CD4-positive, alpha-beta T cell treated with Interleukin-4 for 1 hour (primary cell): ENCODE measurements at places on chromosomes 1 and 21.

DNA sequence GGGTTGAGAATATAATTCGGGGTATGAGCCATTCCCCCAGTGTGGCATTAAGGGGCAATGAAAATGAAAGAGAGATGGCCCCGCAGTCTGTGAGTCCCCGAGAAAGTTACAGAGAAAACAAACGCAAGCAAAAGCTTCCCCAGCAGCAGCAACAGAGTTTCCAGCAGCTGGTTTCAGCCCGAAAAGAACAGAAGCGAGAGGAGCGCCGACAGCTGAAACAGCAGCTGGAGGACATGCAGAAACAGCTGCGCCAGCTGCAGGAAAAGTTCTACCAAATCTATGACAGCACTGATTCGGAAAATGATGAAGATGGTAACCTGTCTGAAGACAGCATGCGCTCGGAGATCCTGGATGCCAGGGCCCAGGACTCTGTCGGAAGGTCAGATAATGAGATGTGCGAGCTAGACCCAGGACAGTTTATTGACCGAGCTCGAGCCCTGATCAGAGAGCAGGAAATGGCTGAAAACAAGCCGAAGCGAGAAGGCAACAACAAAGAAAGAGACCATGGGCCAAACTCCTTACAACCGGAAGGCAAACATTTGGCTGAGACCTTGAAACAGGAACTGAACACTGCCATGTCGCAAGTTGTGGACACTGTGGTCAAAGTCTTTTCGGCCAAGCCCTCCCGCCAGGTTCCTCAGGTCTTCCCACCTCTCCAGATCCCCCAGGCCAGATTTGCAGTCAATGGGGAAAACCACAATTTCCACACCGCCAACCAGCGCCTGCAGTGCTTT, 9.4 kb downstream of the PROX1 start:
- no peak for DNase-seq

GRCh38 chr1:175297291-175297690, 104.7 kb upstream of the KIAA0040 start:
- no peak for DNase-seq

GRCh38 chr1:52532731-52533327, 20.1 kb downstream of the TUT4 start:
- DNase-seq, result no peak

DNA sequence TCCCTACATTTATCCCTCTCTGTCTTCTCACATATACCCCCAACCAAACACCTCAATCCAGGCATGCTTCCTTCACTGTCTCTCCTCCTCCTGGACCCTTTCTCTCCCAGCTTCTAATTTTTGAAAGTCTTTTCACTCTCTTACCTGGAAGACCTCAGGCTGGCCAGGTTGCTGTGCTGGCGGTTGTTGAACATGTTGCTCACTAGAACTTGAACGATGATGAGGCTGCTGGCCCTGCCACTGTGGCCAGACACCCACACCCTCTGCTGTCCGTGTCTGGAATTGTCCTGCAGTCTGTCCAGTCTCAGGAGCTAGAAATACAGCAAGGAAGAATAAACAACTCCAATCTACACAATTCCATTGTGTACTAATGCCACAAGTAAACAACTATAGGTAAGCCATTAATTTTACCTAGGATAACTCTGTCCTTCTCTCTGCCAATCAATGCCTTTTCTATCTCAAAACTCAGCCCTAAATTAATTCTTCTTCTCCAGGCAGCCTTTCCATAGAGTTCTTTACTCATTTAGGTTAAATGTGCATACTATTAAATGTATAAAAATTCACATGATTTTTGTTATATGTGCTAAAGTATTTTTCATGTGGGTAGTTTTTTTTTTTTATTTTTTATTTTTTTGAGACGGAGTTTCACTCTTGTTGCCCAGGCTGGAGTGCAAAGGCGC, 5.1 kb upstream of the CTSK start:
- DNase-seq, result peak; percentile 52

DNA sequence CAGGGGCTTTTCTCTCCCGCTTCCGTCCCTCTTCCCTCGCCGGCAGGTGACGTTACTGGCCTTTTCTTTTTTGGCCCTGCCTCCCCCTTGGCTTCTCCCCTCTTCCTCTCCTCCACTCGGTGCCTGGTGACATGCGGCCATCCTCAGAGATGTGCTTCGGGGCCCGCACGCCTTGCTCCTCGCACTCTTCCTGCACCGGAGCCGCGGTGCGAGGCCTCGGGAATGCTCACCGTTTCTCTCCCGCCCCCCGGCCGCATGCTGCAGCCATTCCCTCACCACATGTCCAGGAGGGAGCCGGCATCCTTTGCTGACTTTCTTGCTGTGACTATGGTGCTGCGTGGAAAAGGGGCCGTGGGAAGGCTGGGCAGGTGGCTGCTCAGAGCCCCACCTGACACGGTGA, 39.3 kb downstream of the PDE9A start:
- DNase-seq, result no peak

DNA sequence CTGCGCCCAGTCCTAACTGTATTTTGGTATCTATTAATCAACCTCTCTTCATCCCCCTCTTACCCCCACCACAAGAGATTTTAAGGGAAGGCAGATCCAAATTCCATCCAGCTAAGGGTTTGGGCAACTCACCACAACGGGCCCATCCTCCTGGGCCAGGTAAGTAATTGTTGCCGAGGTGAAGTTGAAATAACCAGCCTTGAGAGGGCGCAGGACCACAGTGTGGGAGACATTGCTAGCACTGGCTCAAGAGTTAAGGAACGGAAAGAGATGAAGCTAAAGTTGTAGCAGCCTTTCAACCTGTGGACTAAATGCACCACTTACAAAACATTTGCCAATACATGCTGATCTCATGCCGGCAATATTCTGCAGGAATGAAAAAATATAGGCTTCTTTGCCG, 5.9 kb downstream of the SSR2 start:
- no peak for DNase-seq

DNA sequence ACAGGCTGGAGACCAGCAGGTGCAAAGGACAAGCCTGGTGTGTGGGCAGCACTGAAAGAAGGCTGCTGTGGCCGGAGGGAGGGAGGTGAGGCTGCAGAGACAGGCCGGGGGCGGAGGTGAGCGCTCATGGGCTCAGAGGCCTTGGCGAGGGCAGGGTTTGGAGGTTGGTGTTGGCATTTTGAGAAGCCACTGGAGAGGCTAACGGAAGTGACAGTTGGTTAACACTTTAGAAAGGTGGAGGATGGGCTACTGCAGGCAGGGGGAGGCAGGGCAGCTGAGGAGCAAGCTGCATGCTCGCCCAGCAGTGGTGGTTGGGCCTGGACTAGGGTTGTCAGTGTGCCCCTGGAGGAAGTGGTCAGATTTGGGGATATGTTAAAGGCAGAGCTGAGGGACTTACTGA, 37.5 kb downstream of the QSOX1 start:
- no peak for DNase-seq

DNA sequence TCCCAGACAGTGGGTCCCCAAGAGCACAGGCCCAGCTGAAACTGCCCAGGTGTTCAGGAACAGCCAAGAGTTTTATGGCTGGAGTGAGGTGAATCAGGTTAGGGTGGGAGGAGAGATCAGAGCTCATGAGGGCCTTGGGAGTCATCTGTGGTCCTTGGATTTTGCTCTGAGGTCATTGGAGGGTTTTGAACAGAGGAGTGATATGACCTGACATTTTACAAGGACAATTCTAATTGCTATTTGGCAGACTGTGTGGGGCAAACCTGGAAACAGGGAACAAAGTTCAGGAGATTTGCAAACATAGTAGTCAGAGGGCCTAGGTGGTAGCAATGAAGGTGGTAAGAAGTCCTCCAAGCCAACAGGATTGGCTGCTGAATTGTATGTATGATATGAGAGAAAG, 31.1 kb upstream of the LRRN2 start:
- no peak for DNase-seq

GRCh38 chr1:240732390-240732789, 120.4 kb upstream of the GREM2 start:
- DNase-seq, result peak; percentile 24

DNA sequence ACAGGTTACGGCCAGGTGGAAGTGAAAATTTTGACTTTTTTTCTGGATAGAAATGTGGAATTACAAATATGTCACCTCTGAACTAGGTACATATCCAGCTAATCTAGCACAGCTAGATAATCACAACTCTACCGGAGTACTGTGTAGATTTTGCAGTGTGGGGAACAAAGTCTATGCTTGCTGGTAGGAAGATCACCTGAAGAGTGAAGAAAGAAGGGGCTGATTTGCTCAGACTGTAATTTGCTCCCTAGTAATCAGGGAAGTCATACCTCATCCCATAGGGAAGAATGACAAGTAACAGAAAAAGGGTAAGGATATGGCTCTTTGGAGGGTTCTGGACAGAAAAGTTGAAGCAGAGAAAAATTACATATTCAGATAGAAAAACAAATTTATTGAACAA, 319.6 kb upstream of the TMPRSS15 start:
- DNase-seq, result no peak
